ENCODE measurements at places on chromosomes 6 and 20.

- DNase-seq = no peak
Observed at GRCh38 chr6:45710304-45710821, 305.3 kb downstream of the CLIC5 start.

DNA sequence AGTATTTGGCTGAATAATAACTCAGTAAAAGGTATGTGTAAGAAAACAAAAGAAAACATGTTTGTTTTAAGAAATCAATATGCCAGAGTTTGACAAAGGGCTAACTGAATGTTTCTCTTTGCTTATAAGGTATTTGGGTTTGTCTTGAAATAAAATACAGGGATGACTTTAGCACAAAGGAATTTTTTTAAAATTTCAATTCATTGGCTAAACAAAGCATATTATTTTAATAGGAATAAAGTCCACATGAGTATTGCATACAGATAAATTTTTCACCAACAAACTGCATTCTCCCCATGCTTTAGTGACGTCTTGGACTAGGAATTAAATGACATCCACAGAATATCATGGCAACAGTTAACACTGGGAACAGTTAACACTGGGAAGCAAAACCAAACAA, 480.0 kb upstream of the JAG1 start:
- no peak for DNase-seq

DNA sequence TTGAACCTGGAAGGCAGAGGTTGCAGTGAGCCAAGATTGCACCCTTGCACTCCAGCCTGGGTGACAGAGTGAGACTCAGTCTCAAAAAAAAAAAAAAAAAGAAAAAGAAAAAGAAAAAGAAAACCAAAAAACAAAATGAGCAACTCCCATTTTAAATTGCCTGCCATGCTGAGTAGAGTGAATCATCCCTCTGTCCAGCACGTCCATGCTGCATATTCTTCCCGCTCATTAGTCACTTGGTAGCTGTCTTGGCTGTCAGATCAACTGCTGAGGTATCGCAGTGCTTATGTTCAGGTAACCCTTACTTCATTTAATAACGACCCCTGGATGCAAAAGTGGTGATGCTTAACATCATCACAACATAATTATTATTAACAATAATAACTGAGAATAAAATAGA, 72.6 kb upstream of the RNF24 start:
- DNase-seq = no peak

DNA sequence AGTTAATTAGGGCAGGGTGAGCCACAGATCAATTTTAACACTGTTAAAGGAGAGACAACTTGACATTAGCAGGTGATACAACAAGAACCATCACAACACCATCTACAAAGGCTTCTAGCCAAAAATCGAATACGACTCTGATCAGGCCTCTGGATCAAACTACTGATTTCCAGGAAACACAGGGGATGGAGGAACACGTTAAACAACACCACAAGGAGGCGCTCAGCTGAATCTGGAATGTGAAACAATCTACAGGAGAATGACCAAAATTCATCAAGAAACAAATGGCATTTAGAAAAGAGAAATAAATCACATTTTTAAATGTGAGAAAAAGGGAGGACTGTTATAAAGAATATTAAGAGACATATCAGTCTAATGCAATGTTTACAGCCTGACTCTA, 13.5 kb upstream of the MAFB start:
- no peak for DNase-seq

GRCh38 chr6:167244991-167245390, 46.1 kb upstream of the UNC93A start:
- no peak for DNase-seq

GRCh38 chr20:56002908-56003800, 2.2 kb downstream of the CBLN4 start:
- DNase-seq = no peak
